MCF 10A (cell line): ENCODE measurements at places on chromosomes 2 and 18.

- DNase-seq: no peak
Observed at GRCh38 chr2:219695145-219695709, 67.8 kb downstream of the SLC4A3 start.

GRCh38 chr2:8576525-8577167, 105.2 kb upstream of the ID2 start:
- no peak for DNase-seq

- peak; percentile 46 for DNase-seq
Observed at GRCh38 chr2:241598487-241598886, 38.5 kb downstream of the THAP4 start.

DNA sequence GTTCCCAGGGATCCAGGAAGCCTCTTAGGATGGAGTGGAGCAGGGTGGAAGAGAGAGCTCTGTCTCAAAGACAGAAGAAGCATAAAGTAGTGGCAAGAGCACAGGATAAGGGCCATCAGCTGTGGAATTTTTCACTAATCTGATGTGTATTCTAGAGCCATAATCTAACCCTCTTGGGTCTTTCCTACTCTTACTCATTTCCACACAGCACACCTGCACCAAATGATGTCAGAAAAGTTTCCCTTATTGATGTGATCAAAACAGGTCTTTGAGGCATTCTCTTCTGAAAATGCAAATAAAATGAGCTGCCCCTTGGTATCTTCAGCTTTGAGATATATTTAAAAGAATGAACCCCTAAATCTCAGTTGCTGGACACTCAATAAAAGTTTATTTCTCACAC, 415.1 kb upstream of the CHST9 start:
- no peak for DNase-seq

DNA sequence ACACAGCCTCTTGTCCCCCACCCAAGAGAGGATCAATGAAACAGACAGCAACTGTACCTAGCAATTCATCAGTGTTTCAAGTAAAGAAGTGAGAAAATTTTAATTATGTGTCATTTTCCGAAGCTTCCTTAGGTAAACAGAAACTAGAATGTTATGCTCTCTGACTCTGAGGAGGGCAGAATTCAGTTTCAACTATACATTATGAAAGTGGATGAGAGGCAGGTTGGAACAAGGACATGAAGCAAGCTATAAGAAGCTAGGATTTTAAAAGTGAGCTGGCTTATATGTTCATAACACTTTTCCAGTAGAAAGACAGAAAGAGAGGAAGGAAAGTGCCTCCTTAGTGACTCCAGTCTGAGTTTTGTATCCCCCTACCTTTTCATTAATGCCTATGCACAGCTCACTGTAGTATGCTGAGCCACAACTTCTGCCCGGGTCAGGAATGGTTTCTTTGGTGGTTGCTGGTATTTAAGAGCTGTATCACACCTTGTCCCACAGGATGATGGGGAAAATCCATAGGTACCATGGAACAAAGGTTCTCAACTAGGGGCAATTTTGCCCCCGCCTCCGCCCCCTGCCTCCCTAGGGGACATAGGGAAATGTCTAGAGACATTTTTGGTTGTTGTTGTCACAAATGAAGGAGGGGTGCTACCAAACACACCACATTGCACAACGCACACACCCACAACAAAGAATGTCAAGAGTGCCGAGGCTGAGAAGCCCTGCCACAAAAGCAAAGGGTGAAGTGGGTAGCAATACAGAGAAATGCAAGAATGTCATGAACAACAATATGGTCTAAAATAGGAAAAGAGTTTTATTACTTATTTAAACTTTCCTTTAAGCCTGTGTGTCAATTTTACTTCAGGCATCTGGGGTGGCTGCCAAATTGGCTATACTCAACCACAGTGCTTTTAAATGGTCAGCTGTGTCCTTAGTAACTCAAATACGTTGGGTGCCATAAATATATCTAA, 161.0 kb upstream of the ZFP36L2 start:
- peak; percentile 20 for DNase-seq

- DNase-seq: peak; percentile 23
Observed at GRCh38 chr2:157875641-157876065, 477 bp downstream of the ACVR1 start.

GRCh38 chr18:63439334-63439733, 17.1 kb upstream of the VPS4B start:
- peak; percentile 71 for DNase-seq

DNA sequence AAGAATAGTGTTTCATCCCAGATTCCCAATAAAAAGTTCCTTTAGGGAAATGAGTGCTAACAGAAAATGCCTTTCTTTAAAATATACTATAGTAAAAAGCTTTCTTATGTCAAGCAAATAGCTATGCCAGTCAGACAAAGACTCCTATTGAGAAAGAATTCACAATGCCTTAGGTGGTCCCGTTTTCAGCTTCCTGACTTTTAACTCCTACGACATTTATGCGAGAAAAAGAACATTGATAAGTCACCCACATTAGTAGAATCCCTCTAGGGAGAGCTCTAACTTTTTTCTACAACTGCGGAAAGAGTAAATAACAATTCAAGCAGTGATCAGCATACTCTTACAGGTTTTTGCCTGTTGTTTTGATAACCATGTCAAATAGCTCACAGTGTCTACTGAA, 750.8 kb upstream of the ACVR2A start:
- DNase-seq: no peak

GRCh38 chr2:67970071-67970470, 92.7 kb downstream of the C1D start:
- no peak for DNase-seq

- peak; percentile 84 for DNase-seq
Observed at GRCh38 chr18:12403601-12404506, 3.9 kb upstream of the PRELID3A start.

- no peak for DNase-seq
Observed at GRCh38 chr2:52312486-52312885, 1280.6 kb upstream of the NRXN1 start.

DNA sequence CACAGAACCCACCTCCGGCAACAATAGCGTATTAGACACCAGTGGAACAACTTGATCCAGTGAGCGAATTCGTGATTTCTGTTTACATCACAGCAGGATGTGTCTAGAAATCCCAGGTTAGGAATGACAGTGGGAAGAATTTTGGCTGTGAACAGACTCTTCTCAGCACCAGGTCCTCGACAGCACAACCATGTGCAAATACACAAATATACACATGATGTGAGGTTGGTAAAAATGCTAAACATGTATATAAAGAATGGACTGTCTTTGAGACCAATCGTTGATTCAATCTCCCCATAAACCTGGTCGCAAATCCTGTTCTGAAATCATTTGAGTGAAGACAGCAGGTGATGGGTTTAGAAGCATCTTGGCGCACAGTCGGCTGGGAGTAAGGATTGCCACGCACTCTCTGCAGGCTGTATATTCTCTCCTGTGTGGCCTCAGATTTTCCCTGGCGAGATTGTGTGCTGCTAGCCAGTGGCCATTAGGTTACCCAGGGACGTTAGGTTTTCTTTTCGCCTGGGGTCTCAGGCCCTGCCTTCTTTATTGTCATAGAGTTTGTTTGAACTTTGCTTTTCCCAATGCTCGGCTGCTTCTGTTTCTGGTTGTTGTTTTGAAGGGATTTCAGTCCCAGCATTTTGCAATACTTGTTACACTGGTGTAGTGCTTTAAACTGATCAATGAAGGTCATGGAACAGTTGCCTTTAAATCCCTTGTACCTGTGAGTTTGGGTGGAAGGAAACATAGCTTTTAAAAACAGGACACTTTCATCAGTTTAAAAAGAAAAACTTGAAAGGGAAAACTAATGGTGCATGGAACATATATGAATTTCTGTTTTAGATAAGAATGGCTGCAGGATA, 147.3 kb downstream of the ALPK2 start:
- DNase-seq: no peak

- DNase-seq: no peak
Observed at GRCh38 chr2:127155028-127155581, 48.2 kb upstream of the BIN1 start.

DNA sequence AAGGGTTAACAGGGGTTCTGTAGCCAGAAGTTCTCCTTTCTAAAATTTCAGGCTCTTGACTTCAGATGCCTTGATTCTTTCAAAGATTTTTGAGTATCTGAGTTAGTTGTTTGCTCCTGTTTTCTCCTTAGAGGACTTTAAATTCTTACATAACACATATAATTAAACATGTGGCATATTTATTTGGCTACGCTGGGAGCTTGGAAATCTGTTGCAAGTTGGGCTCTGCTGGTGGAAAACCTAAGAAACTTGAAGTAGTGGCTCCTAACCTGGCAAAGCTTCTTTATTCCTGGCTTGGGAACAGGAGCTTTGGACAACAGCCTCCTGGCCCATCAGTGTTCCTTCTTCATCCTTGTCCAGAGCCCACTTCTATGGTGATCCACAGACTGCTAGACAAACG, 72.6 kb downstream of the VIT start:
- DNase-seq: no peak

DNA sequence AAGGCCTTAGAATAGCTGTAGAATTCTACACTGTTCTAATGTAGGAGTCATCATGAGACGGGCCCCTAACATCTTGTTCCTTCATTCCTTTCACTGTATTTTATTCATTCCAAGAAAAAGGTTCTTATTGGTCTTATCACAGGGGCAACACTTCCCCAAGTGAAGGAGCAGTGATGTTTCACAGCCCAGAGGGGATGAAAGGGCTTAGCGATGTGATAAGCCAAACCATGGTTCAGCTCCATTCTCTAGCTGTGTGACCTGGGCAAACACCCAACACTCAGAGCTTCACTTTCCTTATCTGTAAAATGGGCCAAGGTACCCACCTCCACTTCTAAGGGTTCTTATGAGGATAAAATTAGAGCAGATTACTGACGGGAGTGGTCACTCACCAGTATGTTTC, 25.4 kb upstream of the HS6ST1 start:
- no peak for DNase-seq

DNA sequence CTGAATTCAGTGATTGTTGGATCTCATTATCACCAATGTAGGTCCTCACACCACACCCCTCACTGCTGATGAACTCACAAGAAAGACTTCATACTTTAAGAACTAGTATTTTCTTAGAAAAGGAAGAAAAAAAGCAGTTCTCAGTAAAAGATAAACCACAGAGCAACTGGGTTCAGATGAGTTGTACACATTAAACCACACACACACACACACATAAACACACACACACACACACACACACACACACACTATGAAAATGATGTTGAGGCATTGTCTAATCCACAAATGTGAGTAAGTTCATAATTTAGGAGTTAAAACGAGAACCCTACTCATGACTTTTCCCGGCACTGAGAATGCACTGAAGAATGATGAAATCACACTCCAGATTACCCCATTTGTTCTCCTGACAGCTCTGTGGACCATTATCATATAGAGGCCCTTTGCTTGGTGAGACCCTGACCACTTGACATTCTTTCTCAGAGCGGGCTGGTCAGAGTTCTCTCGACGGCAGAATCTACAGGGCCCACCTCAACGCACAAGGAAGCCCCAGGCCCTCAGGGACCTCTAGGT, 106.2 kb downstream of the BCL2 start:
- no peak for DNase-seq

GRCh38 chr18:44725300-44726058, 44.8 kb downstream of the SETBP1 start:
- peak; percentile 68 for DNase-seq

GRCh38 chr2:228559774-228560415, 378.4 kb upstream of the SPHKAP start:
- no peak for DNase-seq

- DNase-seq: no peak
Observed at GRCh38 chr2:95274291-95275150, at the start of gene PROM2. PROM2 (plus strand) TSS chr2:95274449; CDS start chr2:95274586, 137 bp downstream.

DNA sequence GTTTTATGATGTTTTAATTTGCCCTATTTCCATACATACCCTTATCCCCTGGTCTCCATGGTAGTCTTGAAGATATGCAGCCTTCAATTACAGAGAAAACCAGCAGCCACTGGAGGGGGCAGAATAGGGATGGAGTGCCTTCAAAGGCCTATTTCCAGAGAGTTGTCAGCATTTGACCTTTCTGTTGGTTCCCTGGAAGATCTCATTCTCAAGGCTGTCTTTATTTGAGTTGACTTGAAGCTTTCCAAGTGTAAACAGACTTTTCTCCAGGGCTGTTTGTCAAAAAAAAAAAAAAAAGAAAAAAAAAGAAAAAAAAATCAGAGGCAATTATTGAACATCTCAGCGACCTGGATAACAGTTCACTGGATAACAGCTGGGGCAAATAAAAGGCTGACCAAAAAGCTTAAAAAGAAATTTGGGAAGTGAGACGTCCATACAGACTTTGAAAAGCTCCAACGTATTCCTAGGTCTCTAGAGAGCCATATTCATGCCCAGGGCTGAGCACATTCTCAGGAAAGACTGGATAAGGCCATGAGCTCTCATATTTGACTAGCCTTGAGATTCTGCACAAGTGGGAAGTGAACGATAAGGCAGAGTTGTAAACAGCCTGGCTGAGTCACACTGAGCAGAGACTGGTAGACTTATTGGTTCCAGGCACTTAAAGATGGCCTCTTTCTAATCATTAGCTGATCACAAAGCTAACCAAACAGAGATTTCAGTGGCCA, 126.6 kb downstream of the VAPA start:
- no peak for DNase-seq

- DNase-seq: no peak
Observed at GRCh38 chr18:21057112-21057511, 54.5 kb downstream of the ROCK1 start.

- no peak for DNase-seq
Observed at GRCh38 chr2:161571051-161571429, 53.2 kb upstream of the SLC4A10 start.

DNA sequence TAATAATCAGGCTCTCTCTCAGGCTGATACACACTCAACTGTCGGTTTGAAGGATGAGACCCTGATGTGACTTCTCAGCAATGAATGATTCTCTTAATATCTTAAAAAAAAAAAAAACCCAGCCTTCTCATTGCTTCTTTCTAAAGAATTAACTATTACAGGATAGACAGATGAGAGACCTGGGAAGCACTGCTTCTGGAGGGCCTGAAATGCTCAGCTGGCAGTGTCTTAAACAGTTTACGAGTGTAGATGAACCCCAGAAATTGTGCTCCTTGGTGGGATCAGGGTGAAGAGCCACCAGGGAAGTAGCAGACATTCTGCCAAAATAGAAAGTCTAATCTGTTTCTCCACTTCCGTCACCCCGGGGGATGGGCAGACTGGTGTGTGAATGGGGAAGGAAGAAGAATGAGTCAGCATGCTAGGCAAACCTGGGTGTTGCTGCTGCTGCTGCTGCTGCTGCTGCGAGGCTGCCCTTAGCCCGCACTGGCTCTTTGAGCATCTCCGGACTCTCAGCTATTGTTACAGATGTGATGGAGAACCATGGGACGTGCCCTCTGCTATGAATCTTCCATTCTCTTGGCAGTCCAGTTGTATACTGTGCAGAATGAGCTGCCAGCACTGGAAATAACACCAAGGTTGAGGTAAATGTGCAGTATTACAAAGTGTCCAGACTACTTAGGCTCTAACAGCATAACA, 158.4 kb downstream of the SETBP1 start:
- DNase-seq: peak; percentile 86

GRCh38 chr2:63865159-63865799, 23.6 kb downstream of the UGP2 start:
- no peak for DNase-seq

GRCh38 chr2:27256855-27257454, 5.9 kb downstream of the SLC30A3 start:
- no peak for DNase-seq

GRCh38 chr2:205969584-205969983, 116.4 kb downstream of the INO80D start:
- no peak for DNase-seq
